Activated naive CD4-positive, alpha-beta T cell (primary cell): ENCODE measurements at places on chromosomes 16 and 17.
A peak's percentile ranks its signal among the peaks of the same experiment; 100 is the strongest.

DNA sequence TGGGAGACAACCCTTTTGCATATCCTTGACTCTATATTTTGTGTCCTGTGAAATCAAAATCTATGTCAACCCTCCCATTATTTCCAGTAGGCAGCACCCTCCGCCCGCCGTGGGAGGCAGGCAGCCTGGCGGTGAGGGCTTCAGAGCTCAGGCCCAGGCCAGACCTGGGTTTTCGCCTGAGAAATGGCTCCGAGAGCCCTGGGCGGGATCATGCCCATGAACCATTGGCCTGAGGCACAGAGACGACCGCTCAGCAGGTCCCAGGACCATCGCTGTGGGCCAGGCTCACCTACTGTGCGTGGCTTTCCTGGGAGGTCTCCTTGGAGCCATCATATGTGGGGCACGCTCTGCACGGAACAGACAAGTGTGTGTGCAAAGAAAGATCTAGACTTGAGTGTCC lies 6.3 kb upstream of the SLC38A8 start:
- no peak for DNase-seq

GRCh38 chr17:58318065-58318481 lies 10.5 kb downstream of the TSPOAP1 start:
- DNase-seq: no peak

DNA sequence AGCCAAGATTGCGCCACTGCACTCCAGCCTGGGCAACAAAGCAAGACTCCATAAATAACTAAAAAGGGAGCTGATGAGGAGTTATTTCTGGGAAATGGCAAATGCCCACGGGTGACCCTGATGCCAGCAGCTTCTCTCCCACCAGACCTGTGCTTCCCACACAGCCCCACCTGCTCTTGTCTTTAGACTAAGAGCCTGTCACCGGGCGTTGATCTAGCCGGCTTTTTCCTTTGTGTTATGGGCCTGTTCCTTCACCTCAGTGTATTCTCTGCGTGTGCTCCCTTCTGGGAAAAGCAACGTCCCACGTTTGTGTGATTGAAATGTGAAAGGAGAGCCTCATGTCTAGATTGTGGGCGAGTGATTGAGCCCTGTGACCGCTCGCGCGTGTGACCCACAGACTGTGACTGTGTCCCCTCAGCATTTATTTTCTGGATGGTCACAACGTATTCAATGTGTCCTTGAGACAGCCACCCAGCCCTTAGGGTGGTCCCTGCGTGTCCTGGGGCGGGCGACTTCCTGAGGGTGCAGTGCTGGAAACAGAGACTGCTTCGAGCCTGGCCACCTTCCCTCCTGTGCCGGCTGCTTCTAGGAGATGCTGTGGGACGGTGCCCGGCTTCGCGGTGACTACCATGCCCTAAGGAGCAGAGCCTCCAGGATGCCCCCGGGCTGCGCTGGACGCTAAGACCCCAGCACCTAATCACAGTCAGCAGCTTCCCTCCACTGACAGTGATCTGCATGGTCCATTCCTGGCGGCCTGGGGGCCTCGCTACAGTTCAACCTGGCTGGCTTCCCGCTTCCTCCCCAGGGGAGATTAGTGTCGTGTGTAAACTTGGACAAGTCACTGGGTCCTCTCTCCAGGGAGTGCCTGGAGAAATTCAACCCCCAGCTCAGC lies 7.8 kb upstream of the RNPS1 start:
- DNase-seq: no peak

GRCh38 chr16:66065925-66066324 lies 300.6 kb upstream of the CDH5 start:
- no peak for DNase-seq

- DNase-seq: no peak
Observed at GRCh38 chr17:50559674-50560184, 786 bp upstream of the CACNA1G start.

- DNase-seq: no peak
Observed at GRCh38 chr17:35730400-35731005, 936 bp upstream of the RASL10B start.

GRCh38 chr16:86661706-86662105 lies 83.4 kb downstream of the FOXL1 start:
- no peak for DNase-seq

DNA sequence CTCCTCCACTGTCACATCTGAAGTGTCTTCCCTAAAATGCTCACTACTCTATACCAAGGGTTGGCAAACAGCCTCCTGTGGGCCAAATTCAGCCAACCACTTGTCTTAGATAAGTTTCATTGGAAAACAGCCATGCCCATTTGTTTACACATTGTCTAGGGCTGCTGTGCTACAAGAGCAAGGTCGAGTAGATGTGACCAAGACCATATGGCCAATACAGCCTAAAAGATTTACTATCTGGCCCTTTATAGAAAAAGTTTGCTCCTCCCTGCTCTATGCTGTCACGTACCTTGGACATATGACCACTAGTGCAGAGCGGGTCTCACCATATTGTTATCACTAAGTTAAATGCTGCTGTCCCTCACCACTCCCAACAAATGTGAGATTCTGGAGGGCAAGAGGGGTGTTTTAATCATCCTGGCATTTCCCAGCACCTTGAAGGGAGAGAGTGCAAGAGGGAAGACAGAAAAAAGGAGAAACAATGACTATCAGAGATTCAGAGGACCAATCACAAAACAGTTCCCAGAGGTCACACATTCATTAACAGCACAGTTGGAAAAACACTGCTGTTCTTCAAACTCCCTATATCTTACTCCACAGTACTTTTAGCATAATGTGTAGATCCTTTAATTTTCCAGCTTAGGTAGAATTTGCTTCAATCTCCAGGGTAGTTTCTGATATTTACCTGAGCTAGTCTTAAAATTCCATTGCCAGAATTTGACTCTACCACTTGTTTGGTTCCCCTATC lies 13.2 kb downstream of the LSM12 start:
- no peak for DNase-seq

GRCh38 chr16:21064203-21064602 lies 86.4 kb downstream of the DNAH3 start:
- DNase-seq: no peak

- no peak for DNase-seq
Observed at GRCh38 chr17:37818689-37819088, 73.8 kb upstream of the HNF1B start.

DNA sequence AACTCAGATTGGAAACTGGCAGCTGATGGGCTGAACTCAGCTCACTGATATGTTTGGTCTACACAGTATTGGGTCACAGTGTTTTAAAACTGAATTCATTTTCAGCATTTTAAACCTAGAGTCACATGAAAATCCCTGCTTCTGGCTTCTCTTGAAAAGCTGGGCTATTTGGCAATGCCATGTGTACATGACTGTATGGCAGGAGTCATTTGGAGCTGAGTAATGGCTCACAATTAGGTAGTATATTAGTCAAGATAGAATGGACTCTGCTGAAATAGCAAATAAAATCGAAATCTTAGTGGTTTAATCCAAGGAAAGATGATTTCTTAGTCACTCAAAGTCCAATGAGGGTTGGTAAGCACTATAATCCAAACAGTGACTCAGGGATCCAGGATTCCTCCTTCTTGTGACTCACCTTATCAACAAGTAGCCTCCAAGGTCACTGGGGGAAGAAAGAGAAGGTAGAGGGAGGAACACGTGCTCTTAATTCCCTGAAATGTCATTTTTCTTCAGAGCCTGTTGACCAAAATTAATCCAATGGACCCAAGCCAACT lies 13.9 kb upstream of the PMP22 start:
- DNase-seq: no peak

- DNase-seq: no peak
Observed at GRCh38 chr16:63981639-63982038, 1140.2 kb downstream of the CDH11 start.

DNA sequence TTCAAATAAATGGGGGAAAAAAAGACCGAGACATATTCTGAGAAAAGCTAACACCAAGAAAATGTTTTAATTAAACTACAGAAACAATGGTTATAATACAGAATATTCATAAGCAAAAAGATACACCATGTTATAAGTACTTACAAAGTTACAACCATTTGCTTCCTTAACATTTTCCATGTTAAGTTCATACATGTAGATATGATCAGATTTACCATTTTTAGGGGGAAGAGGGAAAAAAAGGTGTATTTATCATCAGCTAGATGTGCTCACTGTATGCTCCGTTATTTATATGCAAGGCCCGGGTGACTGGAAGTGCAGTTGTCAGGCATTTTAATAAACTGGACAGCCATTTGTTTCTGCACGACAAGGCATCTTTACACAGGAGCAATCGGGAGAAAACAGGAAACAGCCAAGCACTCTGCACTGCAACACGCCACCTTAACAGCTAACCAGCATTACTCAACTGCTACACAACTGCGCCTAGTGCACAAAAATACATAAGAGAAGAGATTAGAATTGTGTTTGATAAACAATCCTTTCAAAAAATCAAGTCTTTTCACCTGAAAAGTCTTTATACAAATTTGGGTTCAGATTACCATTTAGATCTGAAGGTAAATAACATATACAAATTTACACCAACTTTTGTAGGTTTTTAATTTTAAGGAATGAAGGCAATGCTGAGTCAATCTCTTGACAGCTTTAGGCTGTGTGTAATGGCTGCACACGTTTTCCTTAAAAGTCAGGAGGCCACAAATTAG lies 2.9 kb downstream of the SRSF2 start:
- no peak for DNase-seq

GRCh38 chr17:44967026-44967906 lies 837 bp downstream of the C1QL1 start:
- DNase-seq: no peak

GRCh38 chr17:8828517-8828875 lies 29.3 kb upstream of the MFSD6L start:
- no peak for DNase-seq

GRCh38 chr16:48687421-48688038 lies 77.5 kb upstream of the N4BP1 start:
- no peak for DNase-seq

- no peak for DNase-seq
Observed at GRCh38 chr17:5785867-5786509, 201.7 kb upstream of the NLRP1 start.

- DNase-seq: no peak
Observed at GRCh38 chr17:36545077-36545464, 352 bp downstream of the GGNBP2 start.

DNA sequence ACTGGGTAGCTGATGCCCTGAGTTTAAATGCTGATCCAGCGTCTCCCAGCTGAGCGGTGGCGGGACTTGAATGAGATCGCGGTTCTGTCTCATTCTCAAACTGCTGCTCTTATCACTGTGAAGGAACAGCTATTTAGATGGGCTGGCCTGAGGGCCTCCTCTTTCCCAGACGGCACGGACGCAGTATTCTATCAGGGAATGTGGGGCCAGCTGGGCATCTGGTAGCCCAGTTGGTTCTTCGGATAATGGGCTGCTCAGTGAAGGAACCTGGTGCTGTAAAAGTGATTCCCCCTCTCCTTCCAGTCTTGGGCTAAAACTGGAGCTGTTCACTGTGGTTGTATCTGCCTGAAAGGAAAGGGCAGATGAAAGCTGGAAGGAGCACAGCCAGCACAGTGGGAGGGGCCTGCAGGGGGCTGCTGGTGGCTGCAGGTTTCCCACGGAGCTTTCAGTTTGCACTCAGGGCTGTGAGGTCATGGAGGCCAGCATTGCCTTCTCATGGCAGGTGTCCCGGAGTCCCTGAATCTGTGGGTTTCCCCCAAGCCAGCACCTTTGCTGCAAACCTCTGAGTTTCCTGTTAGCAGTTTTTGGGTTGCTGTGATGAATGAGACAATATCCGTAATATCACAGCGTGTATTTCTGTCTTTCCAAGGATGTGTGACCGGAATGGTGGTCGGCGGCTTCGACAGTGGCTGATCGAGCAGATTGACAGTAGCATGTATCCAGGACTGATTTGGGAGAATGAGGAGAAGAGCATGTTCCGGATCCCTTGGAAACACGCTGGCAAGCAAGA lies 3.6 kb downstream of the IRF8 start:
- DNase-seq: no peak

DNA sequence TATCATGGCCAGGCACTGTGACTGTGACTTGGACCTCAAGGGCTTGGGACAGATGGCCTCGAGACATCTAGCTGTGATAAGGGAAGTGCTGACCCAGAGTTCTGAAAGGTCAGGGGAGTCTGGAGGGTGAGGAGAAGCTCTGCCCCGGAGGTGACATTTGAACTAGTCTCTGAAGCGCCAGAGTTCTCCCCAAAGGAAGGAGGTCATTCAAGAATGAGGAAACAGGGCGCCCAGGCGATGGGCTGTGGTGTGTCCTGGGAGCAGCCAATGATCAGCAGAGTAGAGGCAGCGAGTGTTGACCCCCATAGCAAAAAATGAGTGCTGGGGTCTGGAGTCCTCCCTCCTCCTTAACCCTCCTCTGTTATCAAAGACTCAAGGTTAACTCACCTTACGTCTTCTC lies 4.9 kb downstream of the STARD3 start:
- no peak for DNase-seq

- no peak for DNase-seq
Observed at GRCh38 chr16:11342021-11342855, 3.0 kb upstream of the RMI2 start.

- DNase-seq: no peak
Observed at GRCh38 chr16:47019568-47019967, 46.1 kb upstream of the DNAJA2 start.

GRCh38 chr16:31108035-31108793 lies at the start of gene BCKDK:
Gene BCKDK (plus strand): TSS chr16:31108386. CDS start chr16:31109224, 838 bp downstream.
- DNase-seq: peak; percentile 15

DNA sequence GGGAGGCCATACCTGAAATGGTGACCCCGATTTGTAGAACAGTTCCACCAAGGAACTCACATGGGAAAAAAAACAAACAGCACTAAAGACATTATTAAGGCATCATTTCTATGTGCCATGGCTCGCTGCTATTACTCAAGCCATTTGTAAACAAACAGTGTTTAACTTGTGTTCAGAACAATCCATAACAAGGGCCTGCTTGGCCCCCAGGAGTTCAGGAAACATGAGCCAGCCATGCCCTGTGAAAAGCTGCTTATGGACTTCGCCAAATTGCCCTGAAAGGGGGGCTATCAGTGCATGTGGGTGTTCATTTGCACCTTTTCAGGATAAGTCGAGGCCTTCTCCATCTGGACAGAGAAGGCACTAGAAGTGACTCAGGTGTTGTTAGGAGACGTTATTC lies 8.0 kb downstream of the POLR3K start:
- DNase-seq: no peak

GRCh38 chr16:70795296-70795912 lies 5.6 kb downstream of the VAC14 start:
- no peak for DNase-seq

GRCh38 chr17:48023400-48024148 lies 14.0 kb downstream of the COPZ2 start:
- no peak for DNase-seq

GRCh38 chr16:89120921-89121351 lies 27.3 kb downstream of the ACSF3 start:
- no peak for DNase-seq

DNA sequence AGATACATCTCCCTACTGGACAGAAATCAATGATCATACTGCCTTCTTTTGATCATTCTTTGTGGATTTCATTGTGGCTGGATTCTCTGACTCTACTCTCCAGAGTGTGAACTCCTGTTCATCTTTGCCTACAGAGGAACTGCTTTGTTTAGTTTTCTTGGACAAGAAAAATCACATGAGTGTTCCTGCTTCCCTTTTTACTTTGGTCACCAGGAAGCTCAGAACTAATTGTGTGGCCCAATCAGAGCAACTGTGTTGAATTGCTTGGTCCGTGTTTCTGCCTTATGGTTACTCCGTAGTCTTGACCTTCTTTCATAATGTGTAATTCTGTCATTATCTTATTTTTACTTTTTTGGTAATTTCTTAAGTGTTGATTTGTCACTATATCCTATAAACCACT lies 97.0 kb downstream of the MAF start:
- no peak for DNase-seq

- no peak for DNase-seq
Observed at GRCh38 chr16:87229230-87230188, 87.7 kb downstream of the C16orf95 start.
